ENCODE measurements at places on chromosomes 1 and 21.

- no peak for DNase-seq
These were observed 52.2 kb downstream of the CCDC185 start for GRCh38 chr1:223445402-223445801.

DNA sequence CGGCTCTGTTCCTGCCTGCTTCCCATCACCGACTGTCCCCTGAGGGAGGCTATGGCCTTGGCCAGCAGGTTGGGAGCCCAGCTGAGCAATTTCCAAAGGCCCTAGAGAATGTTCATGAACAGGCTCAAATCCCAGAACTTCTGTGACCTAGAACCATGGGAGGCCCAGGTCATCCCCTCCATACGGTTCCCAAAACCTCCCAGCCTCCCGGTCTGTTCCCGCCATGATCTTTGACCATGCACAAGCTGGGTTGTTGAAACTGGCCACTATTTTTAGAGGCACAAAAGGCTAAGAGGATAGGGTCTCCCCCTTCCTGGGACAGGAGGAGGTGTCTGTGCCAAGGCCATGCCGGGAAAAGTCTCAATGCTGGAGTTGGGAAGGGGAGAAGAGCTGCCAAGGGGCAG, 27.5 kb downstream of the EPHA2 start:
- no peak for DNase-seq

DNA sequence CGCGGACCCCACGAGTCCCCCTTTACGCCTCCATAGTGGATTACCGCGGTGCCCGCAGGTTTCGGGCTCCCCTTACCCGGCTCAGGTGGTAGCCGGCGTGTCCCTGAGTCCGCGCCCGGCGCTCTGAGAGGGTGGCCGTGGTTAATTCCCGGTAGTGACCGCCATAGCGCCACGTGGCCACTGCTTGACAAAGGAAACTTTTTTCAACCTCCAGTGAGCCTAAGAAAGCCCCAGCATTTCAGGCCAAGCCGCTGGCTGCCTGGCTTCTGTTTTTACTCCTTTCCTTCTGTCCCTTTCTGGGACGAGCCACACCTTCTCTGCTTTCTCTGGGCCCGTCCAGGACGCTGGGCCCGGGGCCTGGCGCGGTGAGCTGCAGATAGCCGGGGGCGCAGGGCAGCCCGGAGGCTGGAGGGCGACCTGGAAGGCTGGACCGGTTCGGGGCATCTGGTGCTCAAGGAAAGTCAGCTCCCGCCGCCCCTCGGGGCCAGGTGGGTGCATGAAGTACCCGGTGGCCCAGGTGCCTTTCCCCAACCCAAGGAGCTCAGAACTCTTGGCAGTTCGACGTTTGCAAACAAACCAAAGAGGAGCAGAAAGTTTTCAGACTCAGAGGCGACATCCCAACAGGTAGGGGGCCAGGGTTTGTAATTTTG, 540 bp upstream of the C1orf198 start:
- DNase-seq = peak; percentile 25

GRCh38 chr1:25645637-25646400, 29.2 kb downstream of the MAN1C1 start:
- no peak for DNase-seq

GRCh38 chr1:184520336-184520735, 133.5 kb downstream of the C1orf21 start:
- DNase-seq = peak; percentile 17

DNA sequence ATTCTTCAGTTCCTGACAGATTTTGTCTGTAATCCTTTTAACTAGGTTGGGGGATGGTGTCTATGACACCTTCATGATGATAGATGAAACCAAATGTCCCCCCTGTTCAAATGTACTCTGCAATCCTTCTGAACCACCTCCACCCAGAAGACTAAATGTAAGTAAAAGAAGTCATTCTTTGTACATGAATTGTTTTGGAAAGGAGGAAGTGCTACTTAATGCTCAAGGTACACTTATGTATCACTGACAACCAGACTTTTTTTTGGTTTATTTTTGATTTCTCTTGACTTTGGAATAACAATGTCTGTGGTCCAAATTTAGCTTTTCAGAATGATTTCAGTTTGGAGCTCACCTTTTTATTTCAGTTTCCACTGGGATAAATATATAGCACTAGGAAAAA, 2.3 kb downstream of the DYRK3 start:
- DNase-seq = no peak

GRCh38 chr1:155083865-155084721, 5.5 kb downstream of the EFNA3 start:
- peak; percentile 24 for DNase-seq

DNA sequence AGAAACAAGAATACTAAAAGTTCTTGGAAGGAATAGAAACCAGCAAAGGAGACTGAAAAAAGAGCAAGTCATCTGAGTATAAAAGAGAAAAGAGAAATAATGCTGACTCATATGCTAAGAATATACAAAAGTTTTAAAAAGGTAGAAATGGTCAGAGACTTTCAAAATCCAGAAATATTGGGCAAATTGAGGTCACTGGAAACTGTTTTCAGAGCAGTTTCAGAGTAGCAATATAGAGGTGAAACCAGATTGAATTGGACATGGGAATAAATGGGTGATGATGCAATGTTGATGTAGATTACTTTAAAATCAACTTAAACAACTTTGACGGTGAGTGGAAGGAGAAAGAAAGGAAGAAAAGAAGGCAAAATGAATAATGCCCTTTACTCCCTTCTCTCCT, 1.8 kb upstream of the RPS6KC1 start:
- no peak for DNase-seq

DNA sequence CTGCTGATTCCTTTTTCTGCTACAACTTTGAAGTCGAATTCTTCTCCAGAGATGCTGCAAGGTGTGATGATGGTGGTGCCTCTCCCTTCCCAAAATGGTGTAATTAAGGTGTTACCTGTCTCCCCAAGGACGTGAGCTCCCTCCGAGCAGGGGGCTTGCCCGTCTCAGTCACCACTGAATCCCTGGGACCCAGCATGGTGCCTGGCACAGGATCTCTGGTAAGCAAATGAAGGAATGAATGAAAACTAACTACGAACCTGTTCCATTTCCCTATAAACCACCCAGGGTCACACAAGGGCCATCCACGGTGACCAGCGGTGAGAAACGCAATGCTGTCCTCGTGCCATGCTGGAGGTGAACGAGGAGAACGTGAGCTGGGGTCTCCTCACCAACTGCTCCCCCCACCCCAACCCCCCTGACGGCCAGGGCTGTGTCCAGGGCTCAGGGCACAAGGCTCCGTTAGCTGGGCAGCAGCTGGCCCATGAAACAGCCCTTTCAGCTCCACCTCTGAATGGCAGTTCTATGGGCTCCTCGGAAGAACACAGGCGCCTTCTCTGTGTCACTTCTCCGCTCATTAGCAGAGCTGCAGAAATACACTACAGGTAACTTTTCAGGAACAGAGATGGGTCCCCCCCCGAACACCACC, 2.2 kb upstream of the MATN1 start:
- DNase-seq = no peak

DNA sequence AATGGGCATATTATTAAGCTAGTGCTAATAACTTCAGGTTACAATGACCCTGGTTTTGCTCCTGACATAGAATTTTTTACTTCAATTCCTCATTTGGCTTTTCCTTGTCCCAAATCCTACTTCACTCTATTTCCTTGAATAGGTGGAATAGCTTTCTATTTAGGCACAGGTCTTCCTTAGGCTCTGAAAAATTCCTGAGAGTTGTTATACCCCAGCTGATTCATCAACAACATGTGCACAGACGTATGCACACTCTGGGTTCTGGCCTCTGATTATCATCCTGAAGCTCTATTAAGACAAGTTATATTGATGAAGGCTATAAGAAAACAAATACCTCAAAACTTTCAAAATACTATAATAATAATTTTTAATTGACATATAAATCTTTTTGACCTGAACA, 172.4 kb downstream of the NTMT2 start:
- no peak for DNase-seq

GRCh38 chr21:16572032-16572431, 842.2 kb downstream of the USP25 start:
- no peak for DNase-seq

GRCh38 chr1:192595299-192595698, 19.7 kb downstream of the RGS1 start:
- DNase-seq = no peak

DNA sequence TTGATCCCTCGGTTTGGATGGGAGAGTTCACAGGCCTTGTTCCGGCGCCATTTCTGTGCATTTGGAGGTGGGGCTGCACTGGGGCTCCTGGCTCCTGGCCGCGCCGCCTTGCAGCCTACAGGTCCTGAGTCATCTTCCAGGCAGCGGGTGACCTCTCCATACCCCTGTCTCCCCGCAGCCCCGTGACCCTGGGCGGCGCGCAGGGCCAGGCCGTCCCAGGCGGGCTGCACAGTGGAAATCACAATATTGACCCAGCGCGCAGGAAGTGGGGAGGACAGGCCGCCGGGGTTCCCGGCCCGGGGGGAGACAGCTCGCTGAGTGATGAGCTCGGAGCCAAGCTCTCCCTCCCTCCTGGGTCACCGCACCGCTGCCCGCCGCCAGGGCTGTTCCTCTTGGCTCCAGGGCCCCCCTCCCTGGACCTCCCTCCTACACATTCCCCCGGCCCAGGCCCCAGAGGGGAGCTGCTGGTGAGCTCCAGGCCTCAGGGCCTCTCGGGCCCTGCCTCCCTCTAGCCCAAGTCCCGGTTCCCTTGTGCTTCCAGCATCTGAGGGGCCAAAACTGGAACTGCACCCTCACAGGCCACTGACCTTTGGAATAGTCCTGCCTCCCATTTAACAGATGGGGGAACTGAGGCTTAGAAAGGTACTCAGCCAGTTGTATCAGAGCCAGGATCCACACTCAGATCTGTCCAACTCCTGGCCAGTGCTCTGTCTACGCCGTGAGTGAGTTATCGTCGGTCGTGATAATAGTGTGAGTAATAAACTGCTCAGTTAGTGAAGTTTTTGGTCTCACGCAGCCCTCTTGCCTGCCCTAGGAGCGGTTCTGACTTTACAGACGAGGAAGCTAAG, 142.9 kb upstream of the WNT4 start:
- DNase-seq = no peak

All from fibroblast of gingiva (primary cell).